Tongue (tissue), 3 donors: ENCODE measurements at places on chromosomes 1 and 21.

- DNase-seq, result no peak
Observed at GRCh38 chr1:31382379-31382989, 9.6 kb upstream of the FABP3 start.

- DNase-seq, result no peak
Observed at GRCh38 chr21:35159881-35160280, 110.8 kb upstream of the RUNX1 start.

DNA sequence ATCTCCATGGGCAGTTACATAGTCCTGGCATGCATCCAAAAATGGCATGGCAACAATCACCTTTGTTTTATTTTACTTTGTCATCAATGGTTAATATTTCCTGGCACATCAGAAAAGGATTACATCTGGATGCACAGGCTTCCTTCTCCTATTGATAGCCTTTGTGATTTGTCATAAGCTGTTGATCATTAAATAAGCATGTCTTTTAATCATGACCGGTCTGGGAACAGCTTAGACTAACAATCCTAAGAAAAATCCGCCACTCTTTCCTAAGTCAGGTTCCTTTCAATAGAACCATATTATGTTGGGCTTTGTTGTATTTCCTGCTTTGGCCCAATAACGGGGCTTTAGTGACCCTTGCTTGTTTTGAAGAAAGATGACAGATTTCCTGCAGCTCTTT, 330.6 kb downstream of the DUSP10 start:
- DNase-seq, result no peak

DNA sequence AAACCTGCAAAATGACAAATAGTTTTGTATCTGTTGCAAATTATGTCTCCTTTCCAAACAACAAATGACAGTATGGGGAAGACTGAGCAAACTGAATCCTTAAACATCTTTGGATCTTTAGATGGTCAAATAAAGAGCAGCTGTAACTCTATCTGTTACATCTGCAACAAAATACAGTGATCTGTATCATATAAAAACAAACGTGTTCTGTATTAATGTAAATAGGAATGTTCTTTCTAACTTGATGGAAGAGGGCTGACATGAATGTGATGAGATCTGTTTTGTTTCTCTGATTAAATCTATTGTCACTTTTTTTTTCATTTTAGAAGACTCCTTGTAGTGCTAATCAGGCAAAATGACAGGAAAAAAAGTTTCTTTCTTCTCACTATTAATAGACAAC, 159.5 kb downstream of the GPATCH2 start:
- DNase-seq, result no peak

GRCh38 chr1:19730793-19731192, 66.1 kb downstream of the HTR6 start:
- no peak for DNase-seq

- DNase-seq, result no peak
Observed at GRCh38 chr21:40453183-40453582, 393.8 kb downstream of the DSCAM start.
